ENCODE measurements at places on chromosomes 2 and 18.

GRCh38 chr2:25651782-25652455 lies 21.5 kb downstream of the DTNB start:
- DNase-seq = no peak

GRCh38 chr2:236993-237539 lies 26.8 kb downstream of the SH3YL1 start:
- no peak for DNase-seq

- DNase-seq = no peak
Measured at GRCh38 chr2:163351143-163351542, 384.7 kb downstream of the FIGN start.

GRCh38 chr2:144517866-144518747 lies 1.8 kb downstream of the ZEB2 start:
- no peak for DNase-seq

GRCh38 chr18:46696702-46697101 lies 39.7 kb upstream of the LOXHD1 start:
- DNase-seq = no peak

GRCh38 chr2:234291765-234292204 lies 205.1 kb downstream of the ARL4C start:
- DNase-seq = peak; percentile 70

DNA sequence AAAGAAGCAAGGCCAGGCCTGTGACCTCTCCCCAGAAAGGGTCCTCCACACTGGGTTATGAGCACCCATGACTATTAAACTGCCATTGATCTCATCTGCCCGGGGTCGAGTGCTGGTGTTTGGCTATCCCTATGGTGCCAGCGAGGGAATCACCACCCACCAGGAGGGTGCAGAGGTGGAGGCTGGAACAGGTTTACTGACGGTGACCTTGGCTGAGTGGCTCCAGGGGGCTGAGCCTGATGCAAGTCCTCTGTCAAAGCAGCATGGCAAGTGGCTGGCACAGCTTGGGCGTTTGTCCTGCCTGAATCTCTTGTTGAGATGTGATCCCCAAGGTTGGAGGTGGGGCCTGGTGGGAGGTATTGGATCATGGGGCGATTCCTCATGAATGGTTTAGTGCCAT lies 196.4 kb upstream of the HDAC4 start:
- DNase-seq = peak; percentile 32

GRCh38 chr2:43191947-43192516 lies 34.4 kb downstream of the ZFP36L2 start:
- DNase-seq = no peak

DNA sequence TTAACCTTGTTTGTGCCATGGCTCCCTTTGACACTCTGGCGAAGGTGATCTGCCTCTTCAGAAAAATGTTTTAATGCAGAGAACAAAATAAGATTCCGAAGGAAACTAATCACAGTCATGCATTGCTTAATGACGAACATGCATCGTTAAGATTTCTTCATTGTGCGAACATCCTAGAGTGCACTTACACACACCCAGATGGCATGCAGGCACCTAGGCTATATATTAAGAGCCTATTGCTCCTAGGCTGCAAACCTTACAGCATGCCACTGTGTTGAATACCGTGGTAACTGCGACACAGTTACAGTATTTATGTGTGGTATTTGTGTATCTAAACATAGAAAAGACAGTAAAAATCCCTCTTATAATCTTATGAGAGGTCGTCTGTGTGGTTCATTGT lies 8.3 kb downstream of the ASAP2 start:
- no peak for DNase-seq

DNA sequence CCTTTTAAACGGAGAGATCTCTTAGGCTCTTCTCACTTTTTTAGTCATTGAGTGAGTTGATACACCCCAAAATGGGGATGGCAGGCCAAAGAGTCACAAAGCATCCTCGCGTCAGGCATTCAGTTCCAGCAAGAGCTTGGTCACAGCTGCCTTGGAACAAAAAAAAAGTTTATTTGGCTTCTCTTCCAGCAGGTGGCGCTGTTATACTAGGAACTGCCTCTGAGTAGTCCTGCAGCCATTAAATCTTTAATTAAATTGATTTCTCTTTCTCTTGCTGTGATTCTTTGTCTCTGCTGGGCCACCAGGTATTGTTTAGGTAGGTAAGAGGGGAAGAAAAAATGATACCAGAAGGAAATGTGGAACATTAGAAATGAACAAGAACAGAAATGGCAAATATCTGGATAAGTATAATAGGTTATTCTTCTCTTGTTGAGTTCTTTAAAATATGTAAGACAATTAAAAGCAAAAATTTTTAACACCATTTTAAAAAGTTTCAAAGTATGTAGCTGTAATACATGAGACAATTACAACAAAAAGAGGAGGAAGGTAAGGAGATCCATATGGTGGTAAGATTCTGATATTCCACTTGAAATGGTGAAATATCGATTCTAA lies 175.1 kb downstream of the GALNT1 start:
- no peak for DNase-seq

DNA sequence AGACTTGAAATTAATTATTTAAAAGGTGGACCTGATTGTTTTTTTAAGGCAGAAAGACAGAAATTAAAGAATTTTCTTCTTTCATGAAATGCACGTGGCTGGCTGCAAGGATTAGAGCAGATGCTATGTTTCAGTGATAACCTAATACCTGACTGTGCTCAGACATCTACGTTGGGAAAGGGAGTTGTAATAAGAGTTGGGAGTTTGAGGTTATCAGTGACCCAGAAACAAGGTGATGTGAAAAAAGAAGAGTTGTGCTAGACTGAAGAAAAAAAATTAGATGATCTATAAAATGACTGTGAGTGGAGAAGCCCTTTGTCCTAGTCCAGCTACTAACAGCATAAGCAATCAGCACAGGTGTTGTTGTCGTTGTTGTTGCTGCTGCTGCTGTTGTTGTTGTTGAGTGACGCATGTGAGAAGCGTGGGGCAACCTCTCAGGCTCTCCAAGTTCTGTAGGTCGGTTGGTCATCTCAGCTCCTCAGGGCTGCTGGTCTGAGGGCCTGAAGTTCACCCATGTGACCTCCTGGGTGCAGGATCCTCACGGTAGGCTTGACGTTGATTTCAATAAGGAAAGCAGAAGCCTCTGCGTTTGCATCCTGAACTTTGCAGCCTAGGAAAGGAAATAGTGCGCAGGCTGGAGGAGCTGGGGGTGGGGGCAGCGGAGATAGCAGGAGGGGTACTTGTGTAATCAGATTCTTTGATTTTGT lies 7.6 kb downstream of the POU3F3 start:
- DNase-seq = no peak

- DNase-seq = no peak
Measured at GRCh38 chr2:65299246-65299645, 71.6 kb downstream of the ACTR2 start.

DNA sequence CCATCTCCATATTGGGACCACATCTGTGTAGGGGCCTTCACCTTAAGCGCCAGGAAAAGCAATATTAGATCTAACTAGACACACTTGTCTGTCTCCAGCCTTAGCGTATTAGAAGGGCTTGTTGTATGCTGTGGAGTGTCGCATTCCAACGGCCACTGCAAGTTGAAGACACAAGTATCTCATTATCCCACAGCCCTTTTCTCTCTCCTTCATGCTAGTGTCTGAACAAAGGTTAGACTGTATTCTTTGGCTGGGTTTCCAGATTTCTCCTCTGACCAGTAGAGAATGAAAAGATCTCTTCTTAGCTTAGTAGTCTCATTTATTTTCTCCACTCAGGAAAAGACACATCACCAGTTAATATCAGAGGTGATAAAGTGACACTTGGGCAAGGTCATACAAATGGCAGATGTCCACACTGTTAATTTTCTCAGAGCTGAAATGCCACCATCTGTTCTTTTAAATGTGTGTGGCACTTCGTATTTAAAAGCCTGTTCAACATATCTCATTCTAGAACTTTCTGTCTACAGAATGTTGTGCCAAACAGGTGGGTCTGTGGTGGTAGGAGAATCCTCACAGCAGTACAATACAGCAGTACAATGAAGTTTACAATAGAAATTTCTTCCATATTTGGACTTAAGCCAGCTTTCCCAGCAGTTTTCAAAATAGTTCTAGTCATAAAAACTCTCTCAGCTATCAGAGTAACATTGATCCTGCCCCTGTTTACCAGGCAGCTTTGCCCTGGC lies 94.0 kb upstream of the ITGA6 start:
- no peak for DNase-seq

DNA sequence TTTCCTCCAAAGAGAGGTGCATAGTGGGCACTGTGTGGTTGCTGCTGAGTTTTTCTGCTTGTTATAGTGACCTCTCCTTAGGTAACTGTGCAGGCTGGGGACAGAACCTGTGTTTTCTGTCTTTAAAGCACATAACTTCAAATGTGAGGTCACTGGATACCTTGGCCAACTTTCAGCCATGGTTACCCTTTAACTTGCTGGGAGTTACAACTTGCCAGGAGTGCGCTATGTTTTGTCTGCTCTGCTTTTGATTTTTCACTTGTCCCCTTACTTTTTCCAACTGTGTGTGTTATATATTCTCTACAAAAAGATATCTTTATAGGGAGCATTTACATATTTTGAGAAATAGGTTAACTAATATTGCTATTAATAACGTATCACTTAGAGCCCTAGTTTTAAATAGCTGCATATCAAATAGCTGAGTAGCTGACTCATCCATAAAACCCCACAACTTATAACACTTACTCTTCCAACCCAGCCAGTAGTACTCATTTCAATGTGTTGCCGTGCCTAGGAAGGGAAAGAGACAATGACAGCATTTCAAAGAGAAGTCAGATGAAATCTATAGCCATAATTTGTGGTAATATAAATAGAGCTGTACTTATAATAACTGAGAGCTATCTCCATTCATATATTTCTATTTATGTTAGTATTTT lies 51.6 kb downstream of the DPP4 start:
- DNase-seq = no peak
